ENCODE measurements at places on chromosomes 4 and X.

DNA sequence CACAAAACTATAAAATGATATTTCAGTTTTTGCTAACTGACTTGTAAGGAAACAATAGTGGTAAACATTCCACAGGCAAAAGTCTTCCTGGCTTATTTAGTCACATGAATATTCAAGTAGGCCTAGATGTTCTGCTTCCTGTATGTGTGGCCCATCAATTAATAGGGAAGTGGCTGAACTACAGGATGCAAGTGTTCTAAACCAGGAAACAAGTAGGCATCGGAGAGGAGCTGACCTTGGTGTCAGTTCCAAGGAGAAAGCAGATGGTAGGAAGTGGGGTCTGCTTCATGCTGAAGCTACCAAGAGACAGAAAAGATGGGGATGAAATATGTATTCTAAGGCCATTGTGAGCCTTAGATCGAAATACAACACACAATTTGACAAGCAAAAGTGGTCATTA is 149.7 kb downstream of the ANTXR2 start:
- no peak for DNase-seq

DNA sequence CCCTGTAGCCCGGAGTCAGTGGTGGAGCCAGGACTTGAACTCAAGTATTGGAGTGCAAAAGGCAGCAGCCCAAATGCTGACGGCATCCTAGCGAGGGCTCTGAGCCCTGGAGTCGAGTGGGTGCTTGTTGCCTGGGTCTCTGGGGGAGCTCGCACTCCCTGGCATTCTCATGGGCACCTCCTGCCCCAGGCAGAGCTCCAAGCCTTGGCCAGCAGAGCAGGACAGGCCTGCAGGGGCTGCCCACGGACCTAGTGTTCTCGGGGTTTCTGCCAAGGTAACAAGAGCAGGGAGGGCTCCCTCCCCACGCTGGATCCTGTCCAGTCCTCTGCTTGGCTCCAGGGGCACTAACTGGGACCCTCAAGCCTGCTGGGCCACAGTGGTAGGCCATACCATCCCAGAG is 17.6 kb upstream of the WFS1 start:
- DNase-seq: no peak

GRCh38 chrX:48752498-48752897 is 9.0 kb upstream of the GLOD5 start:
- DNase-seq: no peak

DNA sequence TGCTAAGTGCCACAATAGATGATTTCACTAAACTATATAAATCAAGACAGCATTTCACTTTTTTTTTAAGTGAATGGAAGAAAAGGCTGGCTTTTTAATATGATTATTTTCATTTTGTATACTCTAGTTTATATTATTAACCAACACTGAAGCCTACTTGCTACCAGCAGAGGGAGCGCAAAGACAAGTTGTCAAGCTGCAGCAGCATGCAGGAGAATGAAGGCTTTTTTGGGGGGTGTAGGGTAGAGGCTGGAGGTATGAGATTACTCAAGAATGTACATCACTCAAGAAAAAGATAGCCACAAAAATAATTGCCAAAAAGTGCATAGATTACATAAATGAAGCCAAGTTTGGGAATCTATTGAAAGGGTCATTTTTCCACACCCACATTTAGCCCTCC is 519.5 kb downstream of the FGF13 start:
- no peak for DNase-seq

DNA sequence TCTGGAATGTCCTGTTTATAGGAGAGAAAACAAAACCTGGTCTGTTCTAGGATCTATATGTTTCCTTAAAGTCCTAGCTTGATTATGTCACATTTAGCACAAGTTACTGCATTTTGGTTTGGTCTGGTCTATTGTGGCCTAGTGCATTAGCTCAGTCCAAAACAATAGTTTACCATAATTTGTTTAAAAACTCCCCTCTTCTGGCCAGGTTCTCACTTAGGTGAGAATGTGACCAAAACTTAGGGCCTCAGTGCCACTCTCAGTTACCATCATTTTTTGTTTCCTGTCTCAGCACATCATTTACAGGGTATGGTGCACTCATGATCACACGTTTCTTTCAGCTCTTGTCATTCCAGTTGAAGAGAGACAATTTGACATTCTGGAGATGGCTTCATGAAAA is 378.5 kb downstream of the KLHL4 start:
- no peak for DNase-seq

DNA sequence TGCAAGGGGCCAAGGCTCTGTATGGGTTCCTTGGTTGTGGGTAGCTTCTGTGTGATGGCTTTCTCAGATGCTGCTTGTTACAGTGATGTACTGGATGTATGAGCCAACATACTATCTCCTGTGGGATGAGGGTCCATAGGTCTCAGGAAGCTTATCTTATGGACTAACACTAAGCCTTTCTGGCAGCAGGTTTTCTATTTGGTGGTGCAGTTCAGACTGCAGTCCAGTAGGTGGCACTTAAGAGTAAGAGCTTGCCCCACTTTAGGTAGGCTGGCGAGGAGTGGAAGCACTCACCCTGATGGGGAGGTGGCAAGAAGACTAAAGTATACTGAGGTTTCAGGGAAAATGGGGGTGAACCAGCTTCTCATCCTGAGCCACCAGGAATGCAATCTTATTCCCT is 306.7 kb upstream of the MAOA start:
- no peak for DNase-seq

- no peak for DNase-seq
Observed at GRCh38 chr4:8188085-8188484, 11.0 kb upstream of the SH3TC1 start.

DNA sequence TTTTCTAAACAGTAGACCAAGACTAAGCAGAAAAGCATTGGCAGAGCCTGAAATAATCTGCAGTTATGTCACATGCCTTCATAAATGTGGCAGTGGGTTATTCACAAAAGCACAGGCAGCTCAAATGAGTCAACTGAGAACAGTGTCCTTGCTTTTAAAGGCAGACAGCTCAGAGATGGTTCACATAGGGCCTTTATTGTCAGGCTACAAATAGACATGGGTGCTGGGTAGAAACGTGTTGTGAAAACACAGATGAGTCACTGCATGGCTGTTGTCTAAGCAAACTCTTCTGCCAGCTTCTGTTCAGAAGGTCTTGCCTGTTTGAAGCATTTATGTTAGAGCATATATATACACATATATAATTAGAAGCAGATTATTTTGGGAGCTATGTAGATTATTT is 118.0 kb downstream of the SLC4A4 start:
- DNase-seq: peak; percentile 42

DNA sequence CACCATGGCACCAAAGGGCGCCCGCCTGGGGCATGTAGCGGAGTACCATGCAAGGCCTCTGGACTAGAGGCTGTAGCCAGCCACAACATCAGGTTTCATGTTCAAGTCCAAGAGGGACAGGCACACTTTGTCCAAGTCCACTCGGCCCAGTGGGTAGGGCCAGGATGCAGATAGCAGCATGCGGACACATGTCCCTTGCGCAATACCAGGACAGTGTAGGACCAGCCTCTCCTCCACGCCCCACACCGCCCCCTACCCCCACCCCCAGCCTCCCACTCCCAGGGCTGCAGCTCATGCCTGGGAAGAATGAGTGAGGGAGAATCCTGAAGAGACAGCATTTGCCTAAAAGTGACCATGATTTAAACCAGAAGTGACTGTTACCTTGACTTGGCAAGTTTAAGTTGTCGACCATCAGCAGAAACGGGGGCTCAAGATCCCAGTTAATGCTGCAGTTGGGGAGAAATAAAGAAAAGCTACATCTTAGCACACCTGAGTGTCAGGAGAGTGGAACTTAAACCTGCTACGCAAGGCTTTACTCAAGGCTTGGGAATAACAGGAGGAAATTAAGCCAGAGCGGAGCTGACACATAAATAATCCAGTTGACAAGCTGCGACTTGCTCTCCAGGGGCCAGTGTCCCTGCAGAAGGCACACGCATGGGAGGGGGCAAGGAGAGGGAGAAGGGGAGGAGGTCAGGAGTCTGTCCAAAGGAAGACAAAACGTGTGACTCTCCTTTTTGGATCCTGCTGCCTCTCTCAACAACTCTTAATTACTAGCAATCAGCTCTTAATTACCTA is 221.7 kb downstream of the BCOR start:
- DNase-seq: no peak

GRCh38 chr4:33013282-33013681 is 2293.1 kb downstream of the PCDH7 start:
- DNase-seq: no peak

DNA sequence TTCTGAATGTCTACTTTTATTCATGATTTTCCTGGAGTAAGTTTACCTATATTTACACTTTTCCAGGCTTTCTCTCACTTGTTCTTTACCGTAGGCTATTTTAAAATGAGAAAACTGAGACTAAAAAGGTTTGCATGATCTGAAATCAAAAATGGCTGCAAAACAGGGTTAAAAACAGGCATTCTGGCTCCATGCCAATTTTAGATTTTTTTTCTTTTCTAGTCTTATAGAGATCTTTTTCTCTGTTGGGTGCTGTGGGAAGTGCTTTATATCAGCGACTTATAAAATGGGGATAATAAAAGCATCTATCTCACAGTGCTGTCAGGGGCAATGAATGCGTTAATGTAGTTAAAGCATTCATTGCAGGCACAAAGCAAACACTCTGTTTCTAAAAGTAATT is 294.8 kb downstream of the PACRGL start:
- DNase-seq: no peak

GRCh38 chr4:84699001-84699671 is 116.2 kb downstream of the CDS1 start:
- DNase-seq: no peak

GRCh38 chrX:26954029-26954428 is 509.1 kb downstream of the PPP4R3C start:
- DNase-seq: no peak

DNA sequence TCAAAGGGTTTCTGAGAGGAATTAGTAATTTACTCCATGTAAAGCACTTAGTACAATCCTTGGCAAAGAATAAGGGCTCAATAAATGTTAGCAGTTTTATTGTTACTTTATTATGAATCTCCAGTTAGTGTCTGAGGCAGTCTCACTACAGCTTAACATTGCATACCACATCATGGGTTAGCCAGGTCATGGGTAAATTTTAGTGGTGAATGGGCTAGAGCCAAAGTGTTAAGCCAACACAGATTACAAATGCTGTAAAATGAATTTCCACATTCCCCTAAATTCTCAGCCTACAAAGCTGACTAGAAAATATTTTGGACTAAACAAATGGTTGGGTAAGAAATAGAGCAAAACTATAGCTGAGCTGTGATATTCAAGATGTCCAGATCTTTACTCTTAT is 72.4 kb downstream of the NRK start:
- no peak for DNase-seq

DNA sequence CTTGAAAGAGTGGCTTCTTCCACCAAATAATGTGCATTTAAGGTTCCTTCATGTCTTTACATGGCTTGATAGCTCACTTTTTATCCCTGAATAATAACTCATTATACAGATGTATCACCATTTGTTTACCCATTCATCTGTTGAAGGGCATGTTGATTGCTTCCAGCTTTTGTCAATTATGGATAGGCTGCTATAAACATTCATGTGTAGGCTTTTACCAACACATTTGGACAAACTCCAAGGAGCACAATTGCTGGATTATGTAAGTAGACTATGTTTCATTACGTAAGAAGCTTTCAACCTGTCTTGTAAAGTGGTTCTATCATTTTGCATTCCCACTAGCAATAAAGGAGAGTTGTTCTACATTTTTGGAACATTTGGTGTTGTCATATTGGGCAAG is 2637.0 kb downstream of the PCDH7 start:
- no peak for DNase-seq

DNA sequence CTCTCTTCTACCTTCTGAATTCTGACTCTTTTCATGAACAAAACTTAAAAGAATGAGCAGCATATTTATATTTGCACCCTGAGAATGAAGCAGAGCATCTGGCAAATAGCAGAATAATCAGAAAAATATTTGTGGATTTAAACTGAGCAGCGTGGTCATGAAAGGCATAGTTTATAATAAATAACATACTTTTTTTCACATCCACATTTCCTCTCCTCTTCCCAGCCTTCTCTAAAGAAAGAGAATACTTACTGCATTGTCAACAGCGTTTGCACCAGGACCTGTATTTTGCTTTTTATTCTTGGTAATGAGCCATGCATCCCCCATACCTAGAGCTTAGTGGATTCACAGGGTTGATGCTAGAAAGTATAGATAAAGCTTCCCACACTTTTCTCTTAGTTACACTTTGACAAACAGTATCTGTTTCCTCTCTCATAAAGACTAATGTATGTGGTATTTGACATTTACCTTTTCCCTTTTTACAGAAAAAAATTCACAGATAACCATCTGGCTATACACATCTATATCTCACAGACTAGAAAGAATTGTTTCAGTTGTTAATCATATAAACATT is 131.5 kb downstream of the PRSS12 start:
- DNase-seq: no peak

- no peak for DNase-seq
Observed at GRCh38 chr4:139738846-139739613, 73.4 kb downstream of the MGST2 start.

- no peak for DNase-seq
Observed at GRCh38 chr4:135739354-135739753, 1537.8 kb upstream of the PABPC4L start.

GRCh38 chr4:147361726-147362125 is 119.2 kb upstream of the EDNRA start:
- no peak for DNase-seq

GRCh38 chr4:88818631-88819470 is 121.2 kb upstream of the NAP1L5 start:
- peak; percentile 29 for DNase-seq

DNA sequence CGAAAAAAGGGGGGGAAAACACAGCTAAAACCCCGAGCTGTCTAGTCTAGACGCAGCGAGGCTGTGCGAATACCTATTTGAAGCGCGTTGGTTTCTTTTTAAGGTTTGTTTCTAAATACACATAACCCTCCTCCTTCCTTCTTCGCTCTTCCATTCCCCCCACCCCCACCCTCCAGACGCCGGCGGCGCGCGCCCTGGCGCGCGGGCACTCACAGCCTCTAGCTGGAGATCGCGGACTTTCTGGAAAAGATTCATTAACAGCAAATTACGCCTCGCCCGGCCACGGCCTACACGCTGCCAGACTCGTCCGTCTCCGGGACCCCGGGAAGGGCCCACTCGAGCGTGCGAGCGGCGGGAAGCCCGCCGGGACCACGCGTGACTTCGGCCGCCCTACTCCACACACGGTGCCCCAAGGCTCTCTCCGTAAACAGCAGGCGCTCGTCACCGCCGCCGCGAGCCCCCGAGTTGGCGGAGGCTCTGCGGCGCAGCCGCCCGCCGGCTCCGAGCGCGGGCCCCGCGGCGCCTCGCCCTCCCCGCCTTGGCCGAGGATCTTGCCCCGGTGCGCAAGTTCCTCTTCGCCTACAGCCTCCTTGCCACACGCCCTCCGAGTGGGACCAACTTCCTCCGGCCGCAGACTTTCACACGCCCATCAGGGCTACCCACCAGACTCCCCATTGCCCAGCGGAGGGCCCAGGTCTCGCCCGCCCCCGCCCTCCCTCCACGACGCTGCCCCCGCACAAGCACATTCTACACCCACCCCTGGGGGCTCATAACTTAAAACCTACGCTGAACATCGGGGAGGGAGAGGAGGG is 2.0 kb downstream of the BCOR start:
- no peak for DNase-seq

- DNase-seq: no peak
Observed at GRCh38 chr4:138751309-138751708, 264.3 kb upstream of the NOCT start.

- no peak for DNase-seq
Observed at GRCh38 chrX:7068939-7069367, 78.6 kb upstream of the STS start.
